GDM1 (cell line): ENCODE measurements at places on chromosomes 2 and 18.

GRCh38 chr2:80007777-80008503 lies 296.6 kb downstream of the LRRTM1 start:
- DNase-seq, result no peak

- DNase-seq, result no peak
These were observed 69.5 kb downstream of the FAM168B start for GRCh38 chr2:131023758-131024157.

DNA sequence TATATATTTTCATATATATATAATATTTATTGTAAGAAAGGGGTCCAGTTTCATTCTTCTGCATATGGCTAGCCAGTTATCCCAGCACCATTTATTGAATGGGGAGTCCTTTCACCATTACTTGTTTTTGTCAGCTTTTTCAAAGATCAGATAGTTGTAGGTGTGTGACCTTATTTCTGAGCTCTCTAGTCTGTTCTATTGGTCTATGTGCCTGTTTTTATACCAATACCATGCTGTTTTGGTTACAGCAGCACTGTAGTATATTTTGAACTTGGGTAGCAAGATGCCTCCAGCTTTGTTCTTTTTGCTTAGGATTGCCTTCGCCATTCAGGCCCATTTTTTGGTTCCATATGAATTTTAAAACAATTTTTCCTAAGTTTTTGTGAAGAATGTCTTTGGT lies 320.1 kb downstream of the CDH2 start:
- DNase-seq, result no peak

- DNase-seq, result peak; percentile 31
These were observed 43.6 kb upstream of the IHH start for GRCh38 chr2:219104107-219105035.

GRCh38 chr2:235394278-235394828 lies 99.5 kb upstream of the AGAP1 start:
- DNase-seq, result no peak

- no peak for DNase-seq
These were observed 156.1 kb downstream of the TPGS2 start for GRCh38 chr18:36672437-36673344.
